Activated CD8-positive, alpha-beta memory T cell treated with anti-CD3 and anti-CD28 coated beads for 1 hour (primary cell): ENCODE measurements at places on chromosomes 2 and 18.
A peak's percentile ranks its signal among the peaks of the same experiment; 100 is the strongest.

DNA sequence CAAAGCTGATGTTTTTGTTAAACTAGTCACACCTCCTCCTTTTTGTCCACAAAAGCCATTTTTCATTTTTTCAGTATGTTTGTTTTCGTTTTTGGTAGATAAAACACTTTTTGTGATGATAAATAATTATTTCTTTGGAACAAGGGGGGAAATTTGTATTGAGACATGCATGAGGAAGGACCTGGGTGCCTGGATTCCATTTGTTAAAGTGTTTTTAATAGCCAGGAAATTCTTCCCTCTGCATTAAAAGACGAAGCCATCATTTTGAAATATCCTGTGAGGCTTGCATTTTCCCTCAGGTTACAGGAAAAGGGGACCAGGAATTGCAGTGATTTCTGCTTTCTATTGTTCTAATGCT lies 52.1 kb upstream of the CTLA4 start:
- no peak for DNase-seq

DNA sequence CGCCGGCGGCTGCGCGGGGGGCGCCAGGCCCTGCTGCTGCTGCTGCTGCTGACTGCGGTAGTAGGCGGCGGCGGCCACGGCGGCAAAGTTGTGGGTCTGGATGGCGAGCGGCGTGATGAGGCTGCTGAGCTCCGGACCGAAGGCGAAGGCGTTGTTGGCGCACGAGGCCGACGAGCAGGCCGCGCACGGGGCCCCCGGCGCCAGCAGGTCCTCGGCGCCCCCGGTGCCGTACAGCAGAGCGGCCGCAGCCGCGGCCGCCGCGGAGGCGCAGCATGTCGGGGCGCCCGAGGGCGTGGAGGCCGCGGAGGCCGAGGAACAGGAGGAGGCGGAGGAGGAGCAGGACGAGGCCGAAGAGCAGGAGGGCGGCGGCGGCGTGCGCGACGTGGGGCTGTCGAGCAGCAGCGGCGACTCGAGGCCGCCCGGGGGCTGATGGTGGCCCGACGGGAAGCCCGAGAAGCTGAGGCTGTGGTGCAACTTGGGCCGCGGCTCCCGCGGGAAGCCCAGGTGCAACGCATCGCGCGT lies 1.8 kb downstream of the ZFP36L2 start:
- peak; percentile 28 for DNase-seq

GRCh38 chr2:231910771-231911170 lies 15.4 kb downstream of the NPPC start:
- no peak for DNase-seq

DNA sequence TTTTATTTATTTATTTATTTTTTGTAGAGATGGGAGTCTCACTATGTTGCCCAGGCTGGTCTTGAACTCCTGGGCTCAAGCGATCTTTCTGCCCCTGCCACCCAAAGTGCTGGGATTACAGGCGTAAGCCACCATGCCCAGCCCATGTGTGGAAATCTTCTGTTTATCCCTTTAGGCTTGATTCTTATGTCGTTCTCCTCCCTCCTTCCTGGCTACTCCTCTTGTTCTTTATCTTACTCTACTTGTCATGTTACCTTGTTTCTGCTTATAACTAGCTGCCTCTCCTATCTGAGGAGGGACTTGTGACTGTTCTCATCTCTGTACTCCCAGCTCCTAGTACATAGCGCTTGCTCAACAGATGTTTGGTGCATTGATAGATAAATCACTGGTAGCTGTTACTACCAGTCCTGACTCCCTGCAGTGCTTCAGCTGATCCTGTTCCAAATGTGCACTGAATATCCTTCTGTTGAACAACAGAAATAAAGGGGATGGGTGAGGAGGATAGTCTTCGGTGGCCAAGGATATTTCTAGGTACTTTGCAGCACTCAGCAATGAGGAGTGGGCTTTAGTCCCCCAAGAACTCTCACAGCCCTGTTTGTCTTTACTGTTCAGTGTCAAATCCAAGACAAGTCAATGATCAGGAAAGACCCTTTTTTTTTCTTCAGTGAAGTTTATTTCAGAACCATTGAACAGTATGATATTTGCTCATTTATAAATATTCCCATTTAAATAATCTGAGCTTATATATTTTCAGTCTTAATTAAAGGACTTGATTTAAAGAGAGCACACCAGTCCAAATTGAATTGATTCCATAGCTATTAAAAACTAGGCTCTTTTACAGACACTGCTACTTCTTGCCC lies 7.2 kb downstream of the IL1B start:
- no peak for DNase-seq

GRCh38 chr2:58992062-58992706 lies 751.1 kb upstream of the FANCL start:
- DNase-seq: no peak

DNA sequence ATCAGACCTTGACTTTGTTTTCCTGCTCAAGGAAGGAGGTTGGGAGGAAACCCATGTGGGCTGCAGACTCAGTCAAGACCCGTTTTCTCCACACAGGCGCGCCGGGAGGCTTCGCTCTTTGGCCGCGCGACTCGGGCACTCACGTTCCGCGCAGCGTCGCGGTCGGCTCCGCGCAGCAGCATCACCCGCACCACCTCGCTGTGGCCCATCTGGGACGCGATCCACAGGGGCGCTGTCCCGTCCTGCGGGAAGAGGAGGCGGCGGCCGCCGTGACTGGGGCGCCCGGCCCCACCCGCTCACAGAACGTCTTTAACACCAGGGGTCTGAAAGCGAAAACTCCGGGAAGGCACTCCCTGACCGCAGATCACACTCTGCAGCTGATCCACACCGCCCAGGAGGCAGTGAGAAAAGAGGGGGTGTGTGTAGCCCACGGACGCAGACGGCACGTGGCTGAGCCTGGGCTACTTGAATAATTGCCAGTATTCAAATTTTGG lies 33.1 kb upstream of the NPC1 start:
- DNase-seq: no peak

- DNase-seq: no peak
Measured at GRCh38 chr2:26196683-26197418, 24.0 kb downstream of the GAREM2 start.

GRCh38 chr2:191679818-191680600 lies 2.1 kb downstream of the NABP1 start:
- DNase-seq: no peak

DNA sequence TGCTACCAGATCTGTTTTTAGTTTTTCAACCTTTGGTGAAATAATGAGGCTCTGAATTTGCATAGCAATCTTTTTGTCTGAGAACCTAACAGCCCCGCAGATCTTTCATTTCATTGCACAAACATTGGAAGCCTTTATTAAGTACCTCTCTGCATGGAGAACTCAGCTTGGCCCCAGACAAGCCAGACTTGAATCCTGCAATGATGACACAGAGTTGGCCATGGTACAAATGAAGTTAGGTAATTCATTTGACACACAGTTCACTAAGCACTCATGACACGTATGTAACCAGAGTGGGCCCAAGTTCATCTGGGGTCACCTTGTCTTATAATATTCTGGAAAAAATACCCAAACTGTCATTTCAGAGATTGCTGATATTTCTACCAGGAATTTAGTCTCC lies 439.1 kb upstream of the ID2 start:
- DNase-seq: no peak

- no peak for DNase-seq
Measured at GRCh38 chr18:35635170-35635569, 53.6 kb downstream of the GALNT1 start.

DNA sequence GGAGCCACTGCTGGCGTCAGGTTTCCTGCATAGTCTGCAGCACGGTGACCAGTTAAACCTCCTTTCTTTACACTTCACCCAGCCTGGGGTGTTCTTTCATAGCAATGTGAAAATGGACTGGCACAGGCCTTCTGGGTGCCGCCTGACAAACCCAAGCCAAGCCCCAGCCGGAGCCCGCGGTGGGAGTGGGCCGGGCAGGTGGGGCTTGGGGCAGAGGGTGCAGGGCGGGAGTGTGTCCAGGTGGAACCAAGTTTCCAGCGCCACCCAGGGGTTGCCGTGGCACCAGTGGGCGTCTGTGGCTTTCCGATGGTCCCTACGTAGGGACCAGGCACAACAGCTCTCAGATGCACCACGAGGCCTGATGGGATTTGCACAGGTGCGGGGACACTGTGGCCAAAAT lies 75.8 kb downstream of the RTP5 start:
- no peak for DNase-seq

DNA sequence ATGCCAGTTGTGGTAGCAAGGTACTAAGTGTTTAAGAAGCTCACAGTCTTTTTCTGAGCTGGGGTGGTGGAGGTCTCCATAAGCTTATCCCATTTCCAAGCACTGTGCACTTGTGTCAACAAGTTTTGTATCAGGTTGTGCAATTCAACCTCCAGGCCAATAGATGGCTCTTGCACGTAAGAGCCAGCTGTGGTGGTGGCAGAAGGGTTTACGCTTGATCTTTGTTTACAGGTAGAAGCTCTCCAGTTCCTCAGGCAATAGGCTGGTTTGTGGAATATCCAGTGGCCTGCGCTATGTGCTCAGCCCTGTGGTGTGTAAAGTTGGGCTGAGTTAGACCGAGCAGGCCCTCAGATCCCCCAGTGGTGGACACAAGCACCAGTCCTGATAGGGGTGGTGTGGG lies 89.7 kb upstream of the CNTNAP5 start:
- DNase-seq: no peak

GRCh38 chr2:96345868-96346462 lies 10.4 kb downstream of the NCAPH start:
- DNase-seq: no peak

DNA sequence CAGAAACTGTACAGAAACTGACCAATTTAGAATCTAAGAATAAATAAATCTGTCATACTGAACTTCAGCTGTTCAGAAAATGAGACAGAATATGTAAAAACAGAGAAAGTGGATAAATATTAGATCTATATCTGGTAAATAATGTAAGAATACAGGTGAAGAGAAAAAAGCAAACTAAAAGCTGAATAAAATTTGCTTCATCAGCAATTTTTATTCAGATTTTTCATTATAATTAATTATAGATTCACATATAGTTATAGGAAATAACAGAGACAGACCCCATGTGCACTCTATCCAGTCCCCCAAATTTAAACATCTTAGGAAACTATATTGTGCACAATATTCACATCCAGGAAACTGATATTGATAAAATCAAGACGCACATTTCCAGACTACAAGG lies 299.2 kb downstream of the EXOC6B start:
- DNase-seq: no peak

DNA sequence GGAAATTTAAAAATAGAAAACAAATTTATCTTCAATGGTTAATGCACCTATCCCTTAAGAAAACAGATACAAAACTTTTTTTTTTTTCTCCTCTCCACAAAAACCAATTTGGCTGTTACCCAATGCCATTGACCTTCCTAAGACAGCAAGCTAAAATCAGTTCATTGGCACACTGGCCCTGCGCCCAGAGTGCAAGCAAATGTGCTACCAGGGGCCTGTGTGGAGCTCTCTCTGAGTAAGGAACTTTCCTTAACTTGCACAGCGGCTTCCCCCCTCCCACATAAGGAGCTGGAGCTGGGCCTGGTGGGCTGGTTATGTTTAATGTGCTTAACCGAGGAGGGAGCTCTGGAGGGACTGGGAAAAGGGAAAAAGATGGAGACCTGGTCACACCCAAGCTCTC lies 17.6 kb upstream of the POU3F3 start:
- no peak for DNase-seq
